ENCODE measurements at places on chromosomes 13 and 19. TPM values are rescaled to one million over a fixed set of nuclear protein-coding genes. Genes with fewer than 3 reads are reported as not detected.
A peak's percentile ranks its signal among the peaks of the same experiment; 100 is the strongest.

DNA sequence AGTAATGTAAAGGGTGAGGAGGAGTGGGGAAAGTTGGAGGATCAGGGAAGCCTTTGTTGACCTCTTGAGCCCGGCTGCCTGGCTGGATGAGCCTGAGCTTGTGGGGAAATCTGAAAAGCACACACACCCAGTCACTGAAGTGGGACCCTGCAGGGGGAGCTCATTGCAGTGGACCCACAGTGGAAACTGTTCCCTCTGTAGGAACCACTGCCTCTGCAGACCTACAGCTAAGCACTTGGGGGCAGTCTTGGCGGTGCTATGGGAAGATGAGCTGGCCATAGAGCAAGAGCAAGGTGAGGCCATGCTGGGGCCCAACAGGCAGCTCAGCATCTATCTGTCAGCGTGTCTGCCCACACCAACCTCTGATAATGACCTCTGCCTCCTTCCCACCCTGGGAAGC is 294.8 kb downstream of the TSHZ3 start:
- no peak for DNase-seq
- no peaks in the 10 kb centered on the region for H3K36me3 ChIP-seq
- H3K4me1 ChIP-seq: no peaks in the 10 kb centered on the region

- no peaks in the 10 kb centered on the region for H3K27me3 ChIP-seq
- H3K4me1 ChIP-seq: peaks cover 17% of the 10 kb centered on the region
- no peaks in the 10 kb centered on the region for H3K36me3 ChIP-seq
- no peak overlapping the region for H3K4me3 ChIP-seq
- DNase-seq: no peak
- no peak overlapping the region for H3K27ac ChIP-seq
These were observed 26.5 kb downstream of the MYCBP2 start for GRCh38 chr13:77300176-77301037.

DNA sequence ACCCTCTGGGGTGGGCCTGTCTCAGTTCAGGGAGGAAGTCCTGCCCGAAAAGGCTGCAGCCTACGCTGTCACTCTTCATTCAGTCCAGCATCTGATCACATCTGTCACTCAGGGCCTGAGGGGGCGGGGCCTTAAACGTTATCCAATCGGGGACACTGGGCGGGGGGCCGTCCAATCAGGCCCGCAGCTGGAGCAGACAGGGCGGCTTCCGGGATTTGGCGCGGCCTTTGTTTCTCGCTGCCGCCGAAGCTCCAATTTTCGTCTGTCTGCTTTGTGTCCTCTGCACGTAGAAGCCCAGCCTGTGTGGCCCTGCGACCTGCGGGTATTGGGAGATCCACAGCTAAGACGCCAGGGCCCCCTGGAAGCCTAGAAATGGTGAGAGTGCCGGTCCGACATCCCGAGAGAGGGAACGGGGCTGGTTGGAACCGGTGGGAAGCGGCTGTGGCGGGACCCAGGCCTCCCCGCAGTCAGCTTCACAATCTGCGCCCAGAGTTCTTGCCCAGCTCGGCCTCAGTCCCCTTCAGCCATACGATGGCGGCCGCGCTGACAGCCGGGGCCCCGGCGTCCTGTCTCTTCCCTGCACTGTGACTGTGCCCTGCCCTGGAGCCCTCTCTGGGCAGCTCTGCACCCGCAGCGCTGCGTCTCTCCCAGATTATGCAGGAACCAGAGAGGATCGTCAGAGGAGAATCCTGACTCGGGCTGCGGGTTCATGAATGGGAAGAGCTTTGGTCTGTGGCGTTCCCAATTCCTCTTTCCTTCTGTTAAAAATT is at the start of gene ZNF730:
Gene ZNF730 (plus strand): TSS at position 224 of the 770 bp plus-strand sequence. CDS start 149 bp downstream, at position 373.
- no peaks in the 10 kb centered on the region for H3K4me1 ChIP-seq
- peak within 1 kb of the TSS; percentile 60 for H3K4me3 ChIP-seq
- H3K27me3 ChIP-seq: no peaks in the 10 kb centered on the region

DNA sequence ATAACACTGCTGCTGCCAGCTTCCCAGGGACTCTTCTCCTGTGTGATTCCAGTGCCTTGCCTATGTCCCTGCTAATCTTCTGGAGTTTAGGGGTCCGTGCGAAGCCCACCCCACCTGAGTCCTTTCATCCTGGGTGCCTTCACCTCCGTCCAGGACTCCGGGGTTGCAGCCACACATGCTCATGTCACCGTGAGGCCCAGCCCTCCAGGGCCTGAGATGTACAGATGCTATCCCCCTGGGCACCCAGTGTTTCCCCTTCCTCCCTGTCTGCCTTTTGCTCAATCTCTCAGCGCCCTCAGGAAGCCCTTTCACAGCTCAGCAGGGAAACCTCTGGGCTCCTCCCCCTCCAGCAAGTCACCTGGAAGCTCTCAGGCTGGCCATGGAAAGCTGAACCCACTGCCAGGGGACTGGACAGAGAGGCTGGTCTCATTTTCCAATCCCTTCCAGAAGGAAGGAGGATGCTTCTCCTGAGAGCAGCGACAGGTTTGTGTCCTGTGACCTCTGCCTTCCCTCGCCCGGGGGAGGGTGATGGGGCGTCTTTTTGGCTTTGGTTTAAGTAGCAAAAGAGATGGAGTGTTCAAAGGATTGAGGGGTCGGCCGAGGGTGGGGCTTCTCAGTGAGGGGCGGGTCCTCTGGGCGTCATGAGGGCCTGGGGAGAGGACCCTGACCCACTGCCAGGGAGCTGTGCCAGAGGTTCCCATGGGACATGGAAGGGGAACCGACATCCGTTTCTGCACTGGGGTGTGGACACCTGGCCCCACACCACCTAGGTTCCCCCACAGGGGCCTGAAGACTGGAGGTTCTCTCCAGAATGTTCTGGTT is 30.8 kb upstream of the TFDP1 start:
- H3K4me1 ChIP-seq: no peaks in the 10 kb centered on the region
- H3K27ac ChIP-seq: no peak overlapping the region
- no peaks in the 10 kb centered on the region for H3K36me3 ChIP-seq

GRCh38 chr19:37251308-37252229 is 33.6 kb downstream of the ZNF383 start:
- no peaks in the 10 kb centered on the region for H3K4me1 ChIP-seq
- peak overlapping the region; percentile 27 for H3K27ac ChIP-seq
- H3K36me3 ChIP-seq: no peaks in the 10 kb centered on the region
- no peaks in the 10 kb centered on the region for H3K27me3 ChIP-seq
- peak; percentile 80 for DNase-seq

GRCh38 chr13:66348745-66349690 is 881.1 kb downstream of the PCDH9 start:
- H3K4me3 ChIP-seq: no peak overlapping the region
- H3K27me3 ChIP-seq: no peaks in the 10 kb centered on the region
- DNase-seq: no peak
- H3K4me1 ChIP-seq: no peaks in the 10 kb centered on the region
- no peak overlapping the region for H3K27ac ChIP-seq

GRCh38 chr19:18173572-18174288 is at the start of gene IFI30:
Gene IFI30 (plus strand): TSS chr19:18173813. CDS start chr19:18173842, 29 bp downstream.
- peaks cover 10% of the 10 kb centered on the region for H3K4me1 ChIP-seq
- DNase-seq: peak; percentile 82
- peaks cover 3% of the 10 kb centered on the region for H3K36me3 ChIP-seq
- H3K27me3 ChIP-seq: peaks cover 2% of the 10 kb centered on the region
- peak within 1 kb of the TSS; percentile 41 for H3K27ac ChIP-seq

GRCh38 chr13:106702505-106702904 is 134.6 kb upstream of the ARGLU1 start:
- H3K27me3 ChIP-seq: no peaks in the 10 kb centered on the region
- H3K36me3 ChIP-seq: no peaks in the 10 kb centered on the region
- peak overlapping the region; percentile 10 for H3K27ac ChIP-seq

DNA sequence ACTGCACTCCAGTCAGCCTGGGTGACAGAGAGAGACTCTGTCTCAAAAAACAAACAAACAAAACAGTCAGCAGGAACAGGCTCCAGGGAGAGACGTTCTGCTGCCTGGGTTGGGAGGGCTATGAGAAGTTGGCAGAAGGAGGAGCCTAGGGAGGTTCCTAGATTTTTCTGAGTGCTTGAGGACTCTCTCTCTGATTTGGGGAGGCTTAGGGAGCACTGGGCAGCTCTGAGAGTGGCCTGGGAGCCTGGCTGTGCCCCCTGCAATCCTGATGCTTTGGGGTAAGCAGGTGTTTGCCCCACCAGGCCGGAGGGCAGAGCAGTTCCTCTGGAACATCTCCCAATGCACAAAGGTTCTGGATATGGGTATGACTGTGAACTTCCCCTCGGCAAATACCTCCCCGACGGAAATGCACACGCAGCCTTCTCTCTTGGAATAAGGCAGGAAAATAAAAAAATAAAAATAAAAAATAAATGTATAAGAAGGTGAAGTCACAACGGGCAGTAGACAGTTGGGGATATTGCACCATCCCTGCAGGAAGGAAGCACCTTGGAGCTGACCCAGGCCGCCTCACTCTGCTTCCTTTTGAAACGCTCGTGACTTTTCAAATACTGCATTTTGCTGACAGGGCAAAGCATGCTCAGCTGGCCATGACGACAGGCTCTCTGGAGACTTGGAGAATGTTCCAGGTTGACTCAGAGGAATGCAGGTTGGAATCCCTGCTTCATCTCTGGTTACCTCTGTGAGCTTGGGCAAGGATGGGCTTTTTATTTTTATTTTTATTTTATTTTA is 26.5 kb upstream of the HOMER3 start:
- H3K4me1 ChIP-seq: no peaks in the 10 kb centered on the region
- H3K27ac ChIP-seq: peak overlapping the region; percentile 34
- DNase-seq: peak; percentile 77
- H3K27me3 ChIP-seq: peaks cover 7% of the 10 kb centered on the region
- no peaks in the 10 kb centered on the region for H3K36me3 ChIP-seq

- no peaks in the 10 kb centered on the region for H3K36me3 ChIP-seq
- peaks cover 5% of the 10 kb centered on the region for H3K4me1 ChIP-seq
- H3K4me3 ChIP-seq: no peak overlapping the region
- no peak overlapping the region for H3K27ac ChIP-seq
These were observed 43.2 kb upstream of the ALOX5AP start for GRCh38 chr13:30692113-30692512.

DNA sequence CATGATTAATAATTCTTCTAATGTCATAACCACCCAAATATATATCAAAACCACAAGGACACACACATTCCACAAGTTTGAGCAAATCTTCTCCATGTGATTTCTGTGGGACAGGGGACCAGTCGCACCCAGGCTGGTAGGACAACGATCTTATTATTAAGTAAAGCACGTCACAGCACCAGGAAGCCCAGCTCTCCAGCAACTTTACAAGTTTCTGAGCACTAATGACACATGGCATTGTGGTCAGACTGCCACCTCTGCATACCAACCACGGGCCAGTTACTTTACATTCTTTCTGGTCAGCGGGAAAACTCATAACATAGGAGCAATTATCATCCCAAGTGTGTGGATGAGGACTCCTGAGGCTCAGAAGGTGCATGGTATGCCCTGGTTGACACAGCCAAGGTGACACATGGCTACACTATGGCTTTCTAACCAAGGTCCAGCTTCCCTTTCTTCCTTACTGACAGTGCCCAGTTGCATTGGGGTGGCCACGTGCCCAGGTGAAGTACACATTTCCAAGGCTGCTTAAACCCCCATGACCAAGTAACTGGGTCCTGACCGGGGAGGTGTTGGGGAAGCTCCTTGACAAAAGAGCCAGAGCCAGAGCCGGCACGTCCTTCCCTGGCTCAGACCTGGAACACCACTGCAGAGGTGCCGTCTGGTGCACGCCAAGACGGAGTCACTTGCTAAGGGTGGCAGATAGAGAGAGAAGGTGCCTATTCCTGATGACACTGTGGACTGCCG is 27.4 kb downstream of the LATS2 start:
- H3K4me1 ChIP-seq: peaks cover 61% of the 10 kb centered on the region
- H3K27ac ChIP-seq: peak overlapping the region; percentile 84
- H3K27me3 ChIP-seq: no peaks in the 10 kb centered on the region
- H3K36me3 ChIP-seq: no peaks in the 10 kb centered on the region

- no peak for DNase-seq
- peaks cover 48% of the 10 kb centered on the region for H3K36me3 ChIP-seq
- H3K4me1 ChIP-seq: peaks cover 19% of the 10 kb centered on the region
- H3K4me3 ChIP-seq: no peak overlapping the region
- H3K27me3 ChIP-seq: no peaks in the 10 kb centered on the region
These were observed 3.9 kb downstream of the MAP2K7 start for GRCh38 chr19:7907544-7907943.

DNA sequence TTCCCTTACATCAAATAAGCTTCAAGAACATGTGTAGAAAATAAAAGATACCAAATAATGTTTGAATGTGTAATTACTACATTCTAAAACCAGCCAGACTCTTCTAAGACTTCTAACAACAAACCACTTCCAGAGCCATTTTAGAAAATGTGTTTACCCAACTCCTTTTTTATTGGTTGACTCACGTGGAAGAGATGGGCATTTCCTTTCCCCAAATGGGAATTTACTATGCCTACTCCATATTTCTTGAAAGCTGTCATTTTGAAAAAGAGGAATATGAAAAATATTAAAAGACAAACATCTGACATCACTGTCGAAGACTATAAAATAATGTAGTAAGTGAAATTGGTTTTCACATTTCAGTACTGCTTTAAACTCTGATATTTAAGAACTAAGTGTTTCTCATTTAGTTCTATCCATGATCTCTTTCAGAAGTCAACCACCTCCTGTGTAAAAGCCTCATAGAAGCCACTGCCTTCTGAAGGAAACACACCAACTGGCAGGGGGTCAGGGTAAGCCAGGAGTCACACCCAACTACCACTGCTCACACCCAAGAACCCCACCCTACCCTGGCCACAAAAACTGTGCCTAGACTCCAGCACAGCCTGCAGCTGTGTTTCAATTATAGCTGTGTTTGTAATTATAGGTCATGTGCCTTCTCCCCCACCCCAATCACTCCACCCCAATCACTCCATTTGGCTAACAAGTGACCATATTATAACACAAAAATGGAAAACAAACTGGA is 86.8 kb downstream of the UBL3 start:
- no peaks in the 10 kb centered on the region for H3K4me1 ChIP-seq
- DNase-seq: no peak
- peaks cover 2% of the 10 kb centered on the region for H3K36me3 ChIP-seq
- no peaks in the 10 kb centered on the region for H3K27me3 ChIP-seq
- no peak overlapping the region for H3K4me3 ChIP-seq

- no peaks in the 10 kb centered on the region for H3K4me1 ChIP-seq
- no peak overlapping the region for H3K27ac ChIP-seq
- H3K27me3 ChIP-seq: peaks cover 6% of the 10 kb centered on the region
- H3K4me3 ChIP-seq: no peak overlapping the region
- H3K36me3 ChIP-seq: no peaks in the 10 kb centered on the region
- DNase-seq: no peak
These were observed 149.6 kb downstream of the IER2 start for GRCh38 chr19:13299838-13300237.

GRCh38 chr13:106008540-106008939 is 526.9 kb downstream of the EFNB2 start:
- DNase-seq: no peak
- H3K4me3 ChIP-seq: no peak overlapping the region
- no peaks in the 10 kb centered on the region for H3K4me1 ChIP-seq
- no peak overlapping the region for H3K27ac ChIP-seq
- H3K27me3 ChIP-seq: no peaks in the 10 kb centered on the region

DNA sequence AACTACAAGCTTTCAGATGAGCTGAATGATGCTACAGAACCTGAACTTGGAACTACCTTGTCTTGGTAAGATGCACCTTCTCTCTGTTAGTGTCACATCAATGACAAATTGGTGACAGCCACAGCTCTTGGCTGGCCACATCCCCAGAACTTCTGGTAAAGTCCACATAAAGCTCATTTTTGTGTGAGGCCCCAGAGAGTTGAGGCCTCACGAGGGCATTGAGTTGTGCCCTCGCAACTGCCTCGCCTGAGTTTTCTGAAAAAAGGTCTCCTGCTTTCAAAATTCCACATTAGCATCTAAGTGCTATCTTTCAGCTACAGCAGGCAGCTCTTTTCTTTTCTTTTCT is 42.6 kb downstream of the MRPL57 start:
- DNase-seq: no peak
- no peak overlapping the region for H3K4me3 ChIP-seq
- H3K36me3 ChIP-seq: no peaks in the 10 kb centered on the region
- H3K4me1 ChIP-seq: no peaks in the 10 kb centered on the region

Gene MCEMP1
- total RNA-seq: 0.18 TPM

Gene BCKDHA
- 31.5 TPM for total RNA-seq

Gene ZNF625
- total RNA-seq: 1.2 TPM

Gene GAPDHS
- not detected for total RNA-seq

Data from psoas muscle (tissue), 8 donors.